ENCODE measurements at places on chromosomes 6 and 20.

DNA sequence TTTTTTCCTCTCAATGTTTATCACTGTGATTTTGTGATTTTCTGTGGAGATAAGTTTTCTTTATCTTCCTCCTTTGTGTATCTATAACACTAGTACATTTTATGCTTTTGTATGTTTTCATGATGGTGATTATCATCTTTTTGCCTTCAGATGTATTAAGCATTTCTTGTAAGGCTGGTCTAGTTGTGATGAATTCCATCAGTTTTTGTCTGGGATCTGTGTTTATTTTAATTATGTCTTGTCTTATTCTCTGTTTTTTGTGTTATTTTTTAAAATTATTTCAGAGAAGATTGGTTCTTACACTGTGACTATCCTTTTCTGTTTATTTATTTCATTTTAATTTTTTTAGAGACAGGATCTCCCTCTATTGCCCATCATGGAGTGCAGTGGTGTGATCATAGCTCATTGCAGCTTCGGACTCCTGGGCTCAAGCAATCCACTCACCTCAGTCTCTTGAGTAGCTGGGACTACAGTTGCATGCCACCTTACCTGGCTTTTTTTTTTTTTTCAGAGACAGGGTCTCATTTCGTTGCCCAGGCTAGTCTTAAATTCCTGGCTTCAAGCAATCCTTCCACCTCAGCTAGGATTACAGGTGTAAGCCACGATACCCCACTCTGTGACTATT lies 187.4 kb downstream of the SLC16A10 start:
- DNase-seq: no peak

DNA sequence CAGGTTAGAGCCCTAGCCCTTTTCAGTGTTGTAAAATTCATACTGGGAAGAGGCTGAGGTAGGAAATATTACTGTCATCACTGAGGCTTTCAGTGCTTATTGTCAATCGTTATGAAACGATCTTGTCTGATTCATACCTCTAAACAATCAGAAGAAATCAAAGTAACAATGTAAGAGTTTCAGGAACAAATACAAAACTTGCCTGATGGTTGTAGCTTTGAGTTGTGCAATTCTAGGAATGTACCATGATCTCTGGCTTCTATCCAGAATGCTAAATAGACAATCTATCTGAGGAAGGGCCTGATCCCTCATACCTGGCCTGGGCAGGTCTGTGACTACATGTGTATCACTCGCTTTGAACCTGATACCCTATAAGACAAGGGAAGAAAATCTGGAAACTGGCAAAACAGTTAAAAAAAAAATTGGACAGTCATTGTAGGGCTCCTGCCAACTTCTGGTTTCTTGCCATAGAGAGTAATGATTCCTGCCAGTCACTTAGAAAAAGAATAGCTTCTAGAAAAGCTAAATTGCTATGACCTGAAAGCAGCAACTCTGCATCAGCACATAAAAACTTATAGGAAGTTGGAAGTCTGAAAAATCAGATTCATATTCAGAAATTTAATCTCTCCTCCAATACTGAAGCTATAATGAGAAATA lies 234.7 kb downstream of the BTBD9 start:
- DNase-seq: no peak

GRCh38 chr20:38601216-38602184 lies at the start of gene ARHGAP40:
ARHGAP40 (plus strand) TSS chr20:38601809.
- no peak for DNase-seq

GRCh38 chr6:89368107-89368506 lies 15.6 kb upstream of the UBE2J1 start:
- peak; percentile 21 for DNase-seq

DNA sequence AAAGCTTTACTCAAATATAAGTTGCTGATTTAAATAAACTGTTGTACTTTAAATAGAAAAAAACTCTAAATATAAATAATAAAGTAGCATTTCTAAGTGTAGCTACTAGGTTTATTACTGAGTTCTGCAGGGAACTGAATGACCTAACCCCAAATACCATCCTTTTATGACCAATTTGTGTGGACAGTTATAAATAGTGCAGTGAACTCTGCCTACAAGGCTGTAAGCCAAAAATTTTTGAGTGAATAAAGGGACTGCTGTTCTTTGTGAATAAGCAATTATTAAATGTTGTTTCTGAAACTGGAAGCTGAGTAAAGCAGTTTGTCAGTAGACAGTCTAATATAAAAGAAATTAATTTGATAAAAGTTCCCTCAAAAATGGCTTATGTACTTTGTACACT lies 90.8 kb upstream of the ELOVL5 start:
- no peak for DNase-seq

GRCh38 chr6:105952772-105953690 lies 133.1 kb upstream of the PRDM1 start:
- no peak for DNase-seq

DNA sequence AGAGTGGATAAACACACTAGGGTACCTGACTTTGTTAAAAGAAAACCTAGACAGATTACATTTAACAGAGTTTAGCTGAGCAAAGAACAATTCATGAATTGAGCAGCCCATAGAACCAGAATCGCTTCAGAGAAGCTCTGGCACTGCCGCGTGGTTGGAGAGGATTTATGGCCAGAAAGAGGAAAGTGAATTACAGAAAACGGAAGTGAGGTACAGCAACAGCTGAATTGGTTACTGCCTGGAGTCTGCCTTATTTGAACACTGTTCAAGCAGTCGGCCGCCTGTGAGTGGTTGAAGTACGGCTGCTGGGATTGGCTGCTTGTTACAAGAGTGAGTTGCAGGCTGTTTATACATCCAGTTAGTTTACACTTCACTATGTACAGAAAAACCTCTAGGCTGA lies 253.8 kb upstream of the CDYL start:
- no peak for DNase-seq

- no peak for DNase-seq
Measured at GRCh38 chr20:11753155-11753554, 164.5 kb upstream of the BTBD3 start.

DNA sequence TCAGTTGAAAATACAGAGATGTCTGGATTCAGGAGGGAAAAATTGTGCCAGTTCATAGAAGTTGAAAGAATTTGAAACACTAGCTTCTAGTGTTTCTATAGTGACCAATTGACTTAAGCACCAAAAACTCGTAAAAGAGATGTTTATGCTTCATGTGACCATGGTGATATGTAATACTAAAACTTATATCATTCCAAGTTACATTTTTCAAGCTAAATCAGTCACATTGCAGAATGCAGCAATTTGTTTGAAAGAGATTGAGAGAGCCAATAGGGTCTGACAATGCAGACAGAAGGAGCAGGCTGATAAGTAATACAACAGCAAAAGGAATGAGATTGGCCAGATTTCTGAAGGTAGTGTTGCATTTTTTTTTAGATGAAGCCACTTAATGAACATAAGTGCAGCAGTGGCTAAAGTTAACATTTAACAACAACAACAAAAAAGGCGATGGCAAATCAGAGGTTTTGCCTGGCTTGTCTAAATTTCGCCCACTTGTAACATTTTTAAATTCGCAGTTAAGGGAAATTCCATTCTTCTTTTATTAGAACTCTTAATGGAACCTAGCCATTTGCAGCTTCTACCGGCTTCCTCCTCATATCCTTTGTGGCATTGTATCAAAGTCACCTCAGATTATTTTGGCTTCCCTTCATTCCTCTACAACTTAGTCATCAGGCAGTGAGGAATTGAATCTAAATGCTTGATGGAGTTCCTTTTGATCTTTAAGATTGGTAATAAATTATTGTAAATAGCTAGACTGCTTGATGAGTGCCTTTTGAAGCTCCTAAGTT lies 484.0 kb upstream of the SOX4 start:
- DNase-seq: no peak

- DNase-seq: no peak
Measured at GRCh38 chr6:45001663-45002062, 326.5 kb upstream of the RUNX2 start.

DNA sequence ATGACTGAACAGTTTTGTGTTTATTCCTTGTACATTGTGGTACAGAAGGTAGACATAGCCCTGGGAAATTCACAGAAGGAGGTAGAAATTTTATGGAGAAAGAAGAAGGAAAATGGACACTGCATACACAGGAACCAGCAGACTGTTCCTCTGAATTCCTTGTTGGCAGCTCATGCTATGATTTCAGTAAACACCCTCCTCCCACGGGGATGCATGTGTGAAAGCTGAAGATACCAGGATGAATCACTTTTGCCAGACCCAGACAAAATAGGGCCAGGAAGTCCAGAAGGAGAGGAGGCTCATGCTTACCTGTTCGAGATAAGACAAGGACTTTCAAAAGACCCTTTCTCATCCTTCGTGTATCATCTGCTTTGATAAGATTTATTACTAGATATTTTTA lies 110.3 kb upstream of the GGTLC1 start:
- no peak for DNase-seq

GRCh38 chr6:4849226-4850022 lies 73.2 kb downstream of the CDYL start:
- DNase-seq: no peak

GRCh38 chr20:41892031-41892430 lies 273.9 kb upstream of the CHD6 start:
- no peak for DNase-seq

GRCh38 chr6:116251568-116252384 lies 2.1 kb downstream of the TSPYL4 start:
- DNase-seq: no peak

GRCh38 chr6:2528156-2528555 lies 222.6 kb downstream of the MYLK4 start:
- no peak for DNase-seq

GRCh38 chr6:160030103-160030502 lies 61.2 kb downstream of the IGF2R start:
- DNase-seq: peak; percentile 94

- DNase-seq: no peak
Measured at GRCh38 chr6:136517582-136517981, 32.6 kb downstream of the MAP7 start.

- no peak for DNase-seq
Measured at GRCh38 chr6:22512686-22513427, 56.5 kb upstream of the HDGFL1 start.

- no peak for DNase-seq
Measured at GRCh38 chr6:101290346-101290745, 103.2 kb upstream of the GRIK2 start.

DNA sequence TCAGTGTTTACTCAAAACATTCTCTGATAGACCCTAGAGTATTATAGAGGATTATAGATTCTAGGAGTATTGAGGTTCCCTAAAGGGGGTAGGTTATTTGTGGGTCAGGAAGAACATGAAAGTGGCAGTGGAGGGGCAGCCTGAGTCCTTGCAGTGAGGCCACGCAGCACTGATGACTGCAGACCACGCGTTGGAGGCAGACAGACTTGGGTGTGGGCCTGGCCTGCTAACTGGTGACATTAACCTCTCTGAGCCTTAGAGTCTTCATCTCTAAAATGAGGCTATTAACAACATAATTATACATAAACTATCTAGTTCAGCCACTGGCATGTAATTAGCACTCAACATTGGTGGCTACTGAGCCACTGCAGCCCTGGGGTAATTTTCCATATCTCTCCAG lies 16.1 kb downstream of the MTCL3 start:
- no peak for DNase-seq

DNA sequence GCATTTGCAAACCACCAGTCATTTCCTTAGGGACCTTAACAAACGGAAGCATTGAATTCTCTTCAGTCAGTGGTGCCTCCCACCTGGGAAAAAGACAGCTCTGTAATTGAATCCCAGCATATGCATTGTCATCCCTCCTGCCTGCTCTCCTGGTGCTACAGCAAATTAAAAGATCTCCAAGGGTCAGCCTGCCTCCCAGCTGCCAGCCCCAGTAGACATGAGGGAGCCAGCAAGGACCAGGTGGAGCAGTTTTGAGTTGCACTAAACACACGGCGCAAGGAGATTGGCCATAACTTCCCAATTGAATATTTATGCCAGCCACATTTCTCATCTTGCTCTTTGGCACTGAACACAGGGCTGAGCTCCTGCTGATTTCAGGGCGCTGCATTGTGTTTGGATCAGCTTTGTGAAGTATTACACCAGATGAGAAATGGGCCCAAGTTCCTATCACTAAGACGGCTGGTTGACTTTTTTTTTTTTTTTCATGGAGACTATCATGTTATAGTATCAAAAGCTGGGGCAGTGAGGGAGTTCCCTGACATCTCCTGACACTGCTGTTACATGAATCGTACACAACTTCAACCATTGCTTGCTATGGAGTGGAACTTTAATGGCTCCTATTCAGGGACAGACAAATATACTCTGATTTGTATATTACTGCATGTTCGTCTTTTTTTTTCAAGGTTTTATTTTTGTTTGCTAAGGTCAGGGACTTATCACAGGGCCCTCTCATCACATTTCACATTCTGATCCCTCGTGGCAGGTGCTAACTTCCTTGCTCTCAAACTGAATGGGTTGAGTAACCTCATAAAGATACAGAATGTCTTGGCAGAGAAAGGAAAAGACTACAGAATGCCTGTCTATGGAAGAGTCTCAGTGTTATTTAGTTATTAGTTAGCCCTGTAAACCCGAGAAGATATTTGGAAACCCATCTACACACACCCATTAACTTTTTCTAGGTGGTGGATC lies 191.1 kb downstream of the EYA4 start:
- no peak for DNase-seq

GRCh38 chr6:83270971-83271719 lies 78.0 kb downstream of the RWDD2A start:
- DNase-seq: no peak

DNA sequence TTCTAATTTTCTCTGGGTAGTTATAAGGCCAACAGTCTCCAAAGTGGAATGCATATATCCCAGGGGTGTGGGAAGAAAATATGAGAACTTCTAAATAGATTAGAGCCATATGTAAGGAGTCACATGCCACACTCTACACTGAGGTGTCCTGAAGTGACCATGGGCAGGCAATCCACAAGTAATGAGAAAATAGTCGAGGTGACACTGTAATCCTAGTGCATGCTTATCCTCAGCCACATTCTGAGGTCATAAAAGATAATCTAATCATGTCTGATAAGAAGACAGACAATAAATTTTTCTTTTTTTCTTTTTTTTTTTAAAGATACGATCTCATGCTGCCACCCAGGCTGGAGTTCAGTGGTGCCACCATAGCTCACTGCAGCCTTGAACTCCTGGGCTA lies 62.2 kb downstream of the CD164 start:
- DNase-seq: no peak

DNA sequence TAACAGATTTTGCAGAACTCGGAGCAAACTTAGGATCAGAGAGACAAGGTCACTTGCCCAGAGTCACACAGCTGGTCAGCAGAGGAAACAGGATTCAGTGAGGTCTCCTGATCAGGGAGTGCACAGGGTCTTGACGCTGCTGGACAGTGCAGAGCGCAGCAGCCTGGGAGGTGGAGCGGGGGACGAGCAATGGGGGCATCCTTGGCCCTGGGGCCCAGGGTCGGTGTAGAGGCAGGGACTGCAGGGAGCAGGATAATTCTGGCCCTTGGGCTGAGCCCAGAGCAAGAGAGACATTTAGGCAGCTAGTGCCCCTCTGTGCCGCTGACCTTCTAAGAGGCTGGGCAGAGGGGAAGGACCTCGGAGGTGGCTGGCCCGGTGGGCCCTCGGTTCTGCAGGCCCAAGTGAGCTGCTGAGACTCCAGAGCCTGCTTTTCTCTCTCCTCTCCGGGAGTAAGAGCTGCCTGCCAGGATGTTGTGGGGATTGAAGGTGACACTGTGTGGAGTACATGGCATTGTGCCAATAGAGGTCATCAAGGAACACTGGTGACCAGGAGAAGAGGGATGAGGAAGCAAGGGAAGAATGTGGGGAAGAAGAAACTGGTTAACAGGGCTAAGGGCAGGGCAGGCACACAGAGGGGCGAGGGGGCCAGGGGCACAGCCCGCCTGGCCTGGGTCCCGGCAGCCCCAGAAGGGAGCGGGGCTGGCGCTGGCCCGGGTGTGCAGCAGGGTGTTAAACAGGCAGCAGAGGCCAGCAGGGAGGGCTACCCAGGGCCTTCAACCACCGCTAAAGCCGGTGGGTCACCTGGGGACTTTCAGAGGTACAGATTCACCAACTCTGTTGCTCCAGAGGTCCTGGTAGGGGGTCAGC lies 122.0 kb downstream of the AGPAT4 start:
- DNase-seq: no peak

All from DMS79 (cell line).